ENCODE measurements at places on chromosomes 3 and 15.

DNA sequence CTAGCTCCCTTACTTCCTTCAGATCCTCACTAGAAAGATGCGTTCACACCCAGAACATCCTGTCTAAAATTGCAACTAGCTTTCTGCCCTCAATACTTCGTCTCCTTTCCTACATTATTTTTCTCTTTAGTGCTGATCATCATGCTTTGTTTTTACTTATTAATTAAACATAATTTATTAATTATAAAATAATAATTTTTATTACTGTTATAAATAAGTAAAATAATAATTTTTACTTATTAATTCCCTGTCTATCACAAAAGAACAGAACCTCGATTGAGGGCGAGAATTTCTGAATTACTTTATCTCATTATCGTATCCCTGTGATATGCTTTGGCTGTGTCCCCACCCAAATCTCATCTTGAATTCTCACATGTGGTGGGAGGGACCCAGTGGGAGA is 41.3 kb downstream of the GOLIM4 start:
- no peak for DNase-seq

DNA sequence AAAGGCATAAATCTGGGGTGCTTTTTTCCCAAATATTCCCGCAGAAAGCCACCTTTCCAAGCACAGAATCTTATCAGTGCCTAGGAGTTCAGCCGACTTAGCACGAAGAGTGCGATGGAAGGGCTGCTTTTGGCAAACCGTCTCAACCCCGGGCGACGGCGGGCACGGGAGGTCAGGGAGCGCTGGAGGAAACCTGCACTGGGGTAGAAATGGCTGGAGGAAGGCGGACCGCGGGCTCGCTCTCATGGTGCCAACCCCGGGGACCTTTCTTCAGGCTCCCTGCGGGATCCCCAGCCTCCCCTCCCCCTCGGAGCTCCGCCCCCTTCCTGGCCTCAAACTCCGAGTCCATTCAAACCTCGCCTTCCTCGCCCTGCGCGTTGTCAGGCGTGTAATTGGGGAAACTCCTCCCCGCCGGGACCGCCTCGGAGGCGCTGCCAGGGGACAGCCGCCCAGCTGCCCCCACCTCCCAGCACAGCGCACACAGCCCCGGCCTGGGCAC is at the start of gene GABRG3:
Gene GABRG3 (plus strand): TSS at position 470 of the 499 bp plus-strand sequence.
- DNase-seq = no peak

- no peak for DNase-seq
These were observed 7.0 kb upstream of the UBE2Q2 start for GRCh38 chr15:75835990-75836958.

- DNase-seq = no peak
These were observed 8.8 kb downstream of the UBL7 start for GRCh38 chr15:74451861-74452835.

GRCh38 chr3:37953226-37953625 is 37.4 kb upstream of the VILL start:
- no peak for DNase-seq

GRCh38 chr15:81890496-81890895 is 155.3 kb downstream of the MEX3B start:
- no peak for DNase-seq

- no peak for DNase-seq
These were observed 208.1 kb downstream of the MINAR1 start for GRCh38 chr15:79640206-79640605.

GRCh38 chr3:135650309-135650708 is 315.2 kb upstream of the PPP2R3A start:
- no peak for DNase-seq

- DNase-seq = no peak
These were observed 506.8 kb downstream of the EDEM1 start for GRCh38 chr3:5694266-5694665.

DNA sequence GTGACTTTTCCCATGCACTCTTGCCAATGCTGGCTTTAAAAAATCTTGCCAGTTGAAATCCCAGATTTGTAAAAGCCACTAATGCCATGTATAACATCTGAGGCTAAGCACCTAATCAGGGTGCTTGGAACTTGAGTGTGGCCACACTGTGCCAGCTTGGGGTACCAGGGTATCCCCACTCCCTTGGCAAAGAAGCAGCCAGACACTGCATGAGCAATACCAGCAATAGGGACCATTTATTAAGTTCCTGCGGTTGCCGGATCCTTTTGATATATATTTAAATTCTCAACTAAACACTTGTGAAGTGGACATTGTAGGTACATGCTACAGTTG is 2.2 kb upstream of the RHCG start:
- no peak for DNase-seq

- DNase-seq = no peak
These were observed 11.6 kb upstream of the HGD start for GRCh38 chr3:120693439-120694171.

- DNase-seq = no peak
These were observed 241.1 kb downstream of the WNT5A start for GRCh38 chr3:55246033-55246432.

DNA sequence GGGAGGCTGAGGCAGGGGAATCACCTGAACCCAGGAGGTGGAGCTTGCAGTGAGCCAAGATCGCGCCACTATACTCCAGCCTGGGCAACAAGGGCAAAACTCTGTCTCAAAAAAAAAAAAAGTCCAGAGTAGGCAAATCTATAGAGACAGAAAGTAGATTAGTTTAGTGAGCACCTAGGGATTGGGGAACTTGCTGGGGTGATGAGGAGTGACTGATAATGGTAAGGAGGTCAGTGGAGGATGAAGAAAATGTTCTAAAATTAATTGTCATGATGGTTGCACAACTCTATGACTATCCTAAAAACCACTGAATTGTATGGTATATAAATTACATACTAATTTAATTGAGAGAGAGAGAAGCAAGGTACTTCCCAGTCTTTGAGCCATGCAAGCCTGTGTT is 27.8 kb upstream of the LYZL4 start:
- no peak for DNase-seq

GRCh38 chr3:129749692-129750091 is 143.2 kb upstream of the PLXND1 start:
- DNase-seq = no peak

DNA sequence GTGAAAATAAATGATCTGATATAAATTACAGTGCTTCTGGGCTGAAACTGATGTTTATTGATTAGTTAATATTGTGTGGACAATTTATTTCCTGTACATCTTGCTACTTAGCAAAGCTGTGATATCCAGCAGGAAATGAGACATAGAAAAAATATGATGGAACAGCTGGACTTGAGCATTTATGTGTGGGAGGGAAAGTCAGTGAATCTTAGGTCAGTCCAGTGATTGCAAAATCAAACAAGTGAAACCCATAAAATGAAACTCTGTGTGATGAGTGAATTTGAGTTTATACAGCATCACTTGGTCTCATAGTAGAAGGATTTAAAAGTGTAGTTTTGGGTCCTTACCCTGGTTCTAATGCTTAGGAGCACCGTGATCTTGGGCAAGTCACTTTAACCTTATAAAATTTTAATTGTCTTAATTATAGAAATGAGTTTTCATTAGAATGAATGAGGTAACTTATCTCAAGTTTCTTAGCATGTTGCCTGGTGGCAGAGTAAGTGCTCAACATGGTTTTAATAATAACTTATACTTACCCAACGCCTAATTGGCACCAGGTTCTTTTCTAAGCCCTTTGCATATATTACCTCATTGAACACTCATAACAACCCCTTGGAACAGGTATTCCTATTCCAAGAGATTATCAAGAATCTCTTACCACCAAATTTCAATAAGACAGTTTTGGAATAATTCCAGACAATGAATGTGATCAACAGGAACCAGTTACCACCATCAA is 194.6 kb downstream of the ADAMTSL3 start:
- no peak for DNase-seq

- peak; percentile 23 for DNase-seq
These were observed 7.7 kb downstream of the TNK2 start for GRCh38 chr3:195900436-195901355.

GRCh38 chr15:71207141-71207540 is 91.9 kb downstream of the THSD4 start:
- no peak for DNase-seq

Measured in activated CD4-positive, alpha-beta T cell treated with anti-CD3 and anti-CD28 coated beads for 24 hours (primary cell).